NCI-H2227 treated with DMSO at 0.1 percent for 48 hours (cell line): ENCODE measurements at places on chromosomes 13 and 19.

GRCh38 chr13:101454767-101455166 is 2.3 kb downstream of the ITGBL1 start:
- no peak for DNase-seq

- no peak for DNase-seq
Measured at GRCh38 chr13:104477261-104477660, 1411.0 kb upstream of the SLC10A2 start.

DNA sequence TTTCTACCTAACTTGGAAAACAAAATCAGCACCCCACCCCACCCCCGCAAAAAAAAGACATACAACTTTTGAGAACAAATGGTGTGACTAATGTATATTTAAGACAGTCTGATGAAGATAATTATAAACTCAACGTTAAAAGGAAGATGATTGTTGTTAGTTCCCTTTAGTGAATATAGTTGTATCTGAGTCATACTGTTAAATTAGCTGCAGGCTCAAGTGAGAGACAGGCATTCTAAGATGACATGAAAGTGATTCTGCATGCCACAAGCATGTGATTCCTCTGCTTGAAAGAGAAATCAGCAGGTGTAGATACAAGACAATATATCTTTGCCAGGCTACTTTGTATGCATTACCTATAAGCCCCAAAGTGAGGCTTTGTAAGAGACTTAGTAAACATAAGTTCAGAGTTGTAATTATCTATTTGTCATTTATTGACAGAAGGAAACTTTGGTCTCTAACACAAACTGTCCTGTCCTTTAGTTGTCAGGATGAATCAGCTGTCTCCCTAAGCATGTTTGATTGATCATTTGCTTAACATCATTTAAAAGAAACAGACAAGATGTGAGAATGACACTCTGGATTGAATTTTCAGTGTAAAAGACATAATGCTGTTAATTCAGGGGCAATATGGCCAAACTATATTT is 319.4 kb upstream of the HTR2A start:
- no peak for DNase-seq

DNA sequence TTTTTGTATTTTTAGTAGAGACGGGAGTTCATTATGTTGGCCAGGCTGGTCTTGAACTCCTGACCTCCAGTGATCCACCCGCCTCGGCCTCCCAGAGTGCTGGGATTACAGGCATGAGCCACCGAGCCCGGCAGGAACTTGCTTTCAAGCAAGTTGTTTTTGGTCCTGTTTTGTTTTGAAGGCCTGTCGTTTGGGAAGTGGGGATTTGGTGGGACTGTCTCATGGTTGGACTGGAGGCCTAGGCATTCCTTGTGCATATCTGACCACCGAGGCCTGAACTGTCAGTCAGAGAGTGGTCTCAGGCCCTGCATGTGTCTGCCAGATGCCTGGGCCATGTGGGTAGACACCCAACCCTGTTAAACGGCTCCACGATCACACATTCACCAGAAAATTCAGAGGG is 26.3 kb downstream of the UBXN6 start:
- no peak for DNase-seq
